ENCODE measurements at places on chromosomes 12 and 14.

- DNase-seq = no peak
These were observed 91.1 kb downstream of the FOXN3 start for GRCh38 chr14:89325959-89326358.

DNA sequence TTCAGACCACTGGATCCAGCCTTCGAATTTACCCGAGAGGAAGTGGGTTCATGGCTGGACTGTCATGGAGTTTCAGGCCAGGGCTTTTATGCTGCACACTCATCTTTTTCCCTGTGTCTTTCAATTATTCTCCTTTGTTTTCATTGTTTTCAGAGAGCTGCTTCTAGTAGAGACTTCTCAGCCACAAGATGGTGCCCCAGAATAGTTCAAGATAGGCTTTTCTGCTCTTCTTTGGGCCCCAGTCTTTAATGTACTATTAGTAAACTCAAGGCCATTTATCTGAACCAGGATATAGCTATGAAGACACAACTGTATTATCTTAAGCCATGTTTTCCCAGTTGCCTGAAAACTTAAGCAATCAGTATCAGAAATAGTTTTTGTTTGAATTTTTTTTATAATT, 30.4 kb upstream of the PSMA6 start:
- DNase-seq = peak; percentile 31

GRCh38 chr14:29705801-29706200, 221.8 kb downstream of the PRKD1 start:
- peak; percentile 42 for DNase-seq

GRCh38 chr12:29072631-29073030, 76.4 kb upstream of the FAR2 start:
- DNase-seq = peak; percentile 28

- no peak for DNase-seq
These were observed 60.4 kb upstream of the SINHCAF start for GRCh38 chr12:31386364-31386777.

DNA sequence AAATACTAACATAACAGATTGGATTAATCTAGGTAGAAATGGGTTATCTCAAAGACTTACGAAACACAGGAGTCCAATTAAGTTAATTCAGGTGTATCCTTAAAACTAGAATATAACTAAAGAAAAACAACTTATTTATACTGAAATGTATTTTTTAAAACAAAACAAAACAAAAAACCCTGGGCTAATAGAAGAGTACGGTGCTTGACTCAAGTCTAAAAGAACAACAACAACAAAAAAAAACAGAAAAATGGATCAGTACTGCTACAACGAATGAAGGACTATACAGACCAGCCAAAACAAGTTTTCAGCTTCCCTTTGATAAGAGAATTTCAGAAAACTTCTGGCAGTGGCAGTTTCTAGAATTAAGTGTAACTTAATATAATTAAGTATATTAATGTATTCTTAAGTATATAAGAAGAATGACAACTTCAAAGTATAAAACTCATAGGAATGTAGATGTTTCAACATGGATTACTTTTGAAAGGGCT, 120.1 kb upstream of the EGLN3 start:
- no peak for DNase-seq

DNA sequence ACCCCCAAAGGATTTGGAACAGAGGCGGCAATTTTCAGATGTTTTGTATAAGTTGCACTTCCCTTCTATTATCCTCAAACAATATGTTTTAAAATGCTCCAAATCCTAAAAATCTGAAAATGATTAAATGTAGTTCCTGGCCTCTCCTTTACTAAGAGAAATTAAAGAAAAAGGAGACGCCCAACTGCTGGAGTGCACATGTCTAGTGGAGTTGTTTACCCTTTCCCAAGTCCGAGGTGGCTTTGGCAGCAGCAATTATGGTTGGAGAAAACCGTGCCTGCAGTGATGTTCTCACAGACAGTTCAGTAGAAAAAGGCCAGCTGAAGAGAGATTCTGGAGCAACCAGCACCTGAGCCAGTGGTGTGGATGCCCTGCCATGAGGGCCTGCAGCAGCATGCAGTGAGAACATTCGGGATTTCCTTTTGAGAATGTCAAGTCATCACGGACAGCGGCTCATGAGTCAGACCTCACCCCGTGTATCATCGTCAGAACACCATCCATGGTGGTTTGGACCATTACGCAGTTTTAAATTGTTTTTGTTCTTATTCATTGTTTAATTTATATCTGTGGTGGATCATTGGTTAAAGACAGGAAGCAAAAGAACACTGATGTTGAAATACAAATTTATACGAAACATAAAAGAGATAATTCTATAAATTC, 179.0 kb upstream of the KRR1 start:
- peak; percentile 100 for DNase-seq

DNA sequence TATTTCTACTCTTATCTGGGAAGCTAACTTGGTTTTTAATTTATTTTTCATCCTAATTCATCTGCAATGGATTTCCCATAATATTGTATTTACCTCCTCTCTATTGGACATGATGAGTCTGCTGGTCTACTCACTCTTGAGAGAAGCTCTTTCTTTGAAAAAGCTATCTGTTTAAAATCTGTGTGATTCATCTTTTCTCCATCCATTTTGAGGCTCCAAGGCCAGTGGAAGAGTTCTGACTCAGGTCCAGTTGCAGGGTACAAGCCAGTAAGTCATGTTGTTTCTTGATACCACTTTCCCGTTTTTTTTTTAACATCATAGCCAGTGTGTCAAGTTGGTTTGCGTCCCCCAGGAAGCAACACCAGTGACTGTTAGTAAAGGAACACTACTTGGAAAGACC, 160.3 kb upstream of the BMP4 start:
- peak; percentile 85 for DNase-seq

DNA sequence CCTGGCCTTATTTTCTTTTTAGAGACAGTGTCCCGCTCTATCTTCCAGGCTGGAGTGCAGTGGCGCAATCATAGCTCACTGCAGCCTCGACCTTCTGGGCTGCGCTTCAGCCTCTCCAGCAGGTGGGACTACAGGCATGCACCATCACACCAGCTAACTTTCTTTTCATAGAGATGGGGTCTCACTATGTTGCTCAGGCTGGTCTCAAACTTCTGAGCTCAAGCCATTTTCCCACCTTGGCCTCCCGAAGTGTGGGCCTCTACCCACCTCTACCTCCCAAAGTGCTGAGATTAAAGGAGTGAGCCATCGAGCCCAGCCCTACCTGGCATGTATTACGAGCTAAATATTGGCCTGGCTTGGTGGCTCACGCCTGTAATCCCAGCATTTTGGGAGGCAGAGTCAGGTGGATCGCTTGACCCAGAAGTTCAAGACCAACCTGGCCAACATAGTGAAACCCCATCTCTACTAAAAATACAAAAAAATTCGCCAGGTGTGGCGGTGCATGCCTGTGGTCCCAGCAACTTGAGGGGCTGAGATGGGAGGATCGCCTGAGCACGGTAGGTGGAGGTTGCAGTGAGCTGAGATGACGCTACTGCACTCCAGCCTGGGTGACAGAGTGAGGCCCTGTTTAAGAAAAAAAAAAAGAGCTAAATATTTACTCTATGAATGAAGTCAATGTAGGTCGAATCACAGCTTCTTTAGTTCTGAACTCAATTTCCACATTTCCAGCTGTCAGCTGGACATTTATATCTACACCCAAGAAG, 7.6 kb upstream of the RILPL1 start:
- DNase-seq = no peak

- no peak for DNase-seq
These were observed 11.1 kb downstream of the AKAP5 start for GRCh38 chr14:64476438-64476837.

- no peak for DNase-seq
These were observed 6.7 kb downstream of the TULP3 start for GRCh38 chr12:2897418-2897817.

GRCh38 chr12:106138633-106139421, at the start of gene NUAK1:
TSS of gene NUAK1 (minus strand) at chr12:106138954. CDS start at chr12:106138653, 301 bp downstream.
- peak; percentile 84 for DNase-seq

GRCh38 chr12:2074792-2075191, 22.0 kb downstream of the CACNA1C start:
- no peak for DNase-seq

DNA sequence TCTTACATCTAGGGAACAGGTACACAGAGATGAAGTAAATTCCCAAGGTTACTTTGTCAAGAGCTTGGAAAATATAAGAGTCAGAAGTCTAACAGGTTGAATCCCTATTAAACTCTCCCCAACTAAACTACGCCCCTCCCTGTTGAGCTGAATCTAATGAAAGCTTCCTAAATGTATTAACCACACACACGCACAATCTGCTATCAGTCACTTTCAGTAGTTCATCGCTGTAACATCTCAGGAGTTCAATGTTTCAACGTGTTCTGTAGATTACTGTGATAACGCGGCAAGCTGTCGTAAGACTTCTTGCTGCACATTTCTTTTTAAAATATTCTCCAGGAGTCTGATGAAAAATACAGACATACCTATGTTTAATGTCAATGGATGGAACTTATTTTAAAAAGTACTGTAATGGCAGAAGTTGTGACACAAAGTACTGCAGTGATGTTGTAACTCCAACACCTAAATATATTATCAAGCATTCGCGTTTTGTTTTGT, 612 bp upstream of the SLC25A3 start:
- DNase-seq = no peak

DNA sequence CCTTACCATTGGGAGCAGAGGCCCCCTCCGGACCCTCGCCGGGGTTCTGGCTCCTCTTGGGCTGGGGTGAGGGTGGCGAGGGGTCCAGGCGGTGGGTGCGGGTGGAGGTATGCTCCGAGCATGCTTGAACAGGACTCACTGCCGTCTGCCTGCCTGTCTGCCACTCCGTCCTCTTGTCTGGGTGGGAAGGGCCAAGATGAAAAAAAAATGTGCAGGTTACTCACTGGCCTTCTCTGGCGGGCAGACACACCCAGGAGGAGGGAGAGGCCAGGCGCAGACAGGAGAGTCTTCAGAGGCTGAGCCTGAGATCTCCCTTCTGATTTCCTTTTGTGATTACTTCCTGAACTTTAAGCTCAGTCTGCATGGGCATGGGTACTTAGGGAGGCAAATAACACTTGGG, 76.1 kb downstream of the STON2 start:
- no peak for DNase-seq

DNA sequence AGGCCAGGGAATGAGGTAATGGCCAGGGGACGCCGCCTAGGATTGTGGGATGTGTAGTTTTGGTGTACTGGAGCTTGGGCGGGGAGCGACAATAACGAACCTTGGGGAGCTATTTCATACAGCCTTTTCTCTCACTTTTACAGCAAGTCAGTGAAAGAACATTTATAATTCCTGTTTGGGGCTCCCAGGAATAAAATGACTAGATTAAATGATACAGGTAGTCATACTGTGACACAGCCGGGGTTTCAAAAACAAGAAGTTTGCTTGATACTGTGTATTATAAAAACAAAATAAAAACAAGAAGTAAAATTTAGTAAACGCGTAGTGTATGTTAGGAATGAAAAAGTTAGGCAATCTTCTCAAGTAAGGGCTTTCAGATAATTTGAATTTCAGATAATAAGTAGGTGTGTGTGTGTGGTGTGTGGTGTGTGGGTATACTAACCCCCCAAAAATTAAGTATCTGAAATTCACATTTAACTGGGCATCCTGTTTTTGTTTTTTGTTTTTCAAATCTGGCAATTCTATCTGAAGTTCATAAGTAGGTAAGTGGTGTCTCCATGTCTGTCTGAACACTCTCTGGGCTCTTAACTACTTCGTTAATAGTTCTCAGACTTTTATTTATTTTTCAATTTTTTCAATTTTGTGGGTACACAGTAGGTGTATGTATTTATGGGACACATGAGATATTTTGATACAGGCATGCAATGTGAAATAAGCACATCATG, 458 bp upstream of the DCTN2 start:
- no peak for DNase-seq

DNA sequence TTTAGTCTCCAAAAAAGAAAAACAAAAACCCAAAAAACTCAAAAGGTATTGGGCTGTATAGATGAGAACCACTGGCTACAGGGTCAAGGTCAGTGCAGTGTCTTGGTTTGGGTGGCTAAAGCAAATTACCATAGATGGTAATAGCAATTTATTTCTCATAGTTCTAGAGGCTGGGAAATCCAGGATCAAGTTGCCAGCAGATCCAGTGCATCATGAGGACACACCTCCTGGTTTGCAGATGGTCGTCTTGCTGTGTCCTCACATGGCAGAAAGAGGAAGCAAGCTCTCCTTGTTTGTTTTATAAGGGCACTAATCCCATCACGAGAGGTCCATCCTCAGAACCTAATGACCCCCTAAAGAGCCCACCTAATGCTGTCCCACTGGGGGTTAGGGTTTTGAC, 11.2 kb downstream of the COX14 start:
- DNase-seq = no peak

- DNase-seq = peak; percentile 94
These were observed 42.2 kb upstream of the MANSC4 start for GRCh38 chr12:27822076-27822712.

DNA sequence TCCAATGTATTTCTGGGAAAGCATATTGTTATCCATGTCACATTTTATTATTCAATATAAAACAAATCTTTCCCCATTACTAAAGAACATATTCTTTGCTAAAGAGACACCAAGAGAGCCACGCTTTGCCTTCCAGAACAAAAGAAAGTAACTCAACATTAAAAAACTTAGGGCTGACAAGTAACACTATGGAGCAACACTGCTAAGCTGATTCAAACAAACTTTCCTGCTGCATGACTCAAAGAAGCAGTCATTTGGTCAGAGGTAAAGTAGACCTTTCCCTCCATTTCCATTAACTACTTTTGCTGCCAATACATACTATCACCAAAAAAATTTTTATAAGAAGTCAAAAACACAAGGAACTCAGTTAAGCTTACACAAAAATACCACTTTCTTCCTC, 83.0 kb downstream of the DENND5B start:
- peak; percentile 67 for DNase-seq

DNA sequence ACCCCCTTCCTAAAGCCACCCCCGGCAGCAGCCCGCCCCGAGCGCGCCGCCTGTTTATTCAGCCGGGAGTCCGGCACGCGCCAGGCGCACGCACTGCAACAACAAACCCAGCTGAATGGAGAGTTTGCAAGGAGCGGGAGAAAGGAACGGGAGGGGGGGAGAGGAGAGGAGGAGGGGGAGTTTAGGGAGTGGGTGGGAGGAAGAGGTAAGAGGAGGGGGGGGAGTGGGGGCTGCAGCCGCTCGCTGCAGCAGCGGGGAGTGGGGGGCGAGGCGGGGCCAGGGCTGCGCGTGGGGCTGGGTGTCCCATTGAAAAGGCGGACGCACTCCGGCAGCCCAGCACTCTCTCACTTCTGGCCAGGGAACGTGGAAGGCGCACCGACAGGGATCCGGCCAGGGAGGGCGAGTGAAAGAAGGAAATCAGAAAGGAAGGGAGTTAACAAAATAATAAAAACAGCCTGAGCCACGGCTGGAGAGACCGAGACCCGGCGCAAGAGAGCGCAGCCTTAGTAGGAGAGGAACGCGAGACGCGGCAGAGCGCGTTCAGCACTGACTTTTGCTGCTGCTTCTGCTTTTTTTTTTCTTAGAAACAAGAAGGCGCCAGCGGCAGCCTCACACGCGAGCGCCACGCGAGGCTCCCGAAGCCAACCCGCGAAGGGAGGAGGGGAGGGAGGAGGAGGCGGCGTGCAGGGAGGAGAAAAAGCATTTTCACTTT, at the start of gene ASCL1:
Gene ASCL1 (plus strand): TSS at position 336 of the 712 bp plus-strand sequence. CDS start 571 bp downstream, outside the sequence.
- peak; percentile 33 for DNase-seq

- no peak for DNase-seq
These were observed 5.0 kb upstream of the CD63 start for GRCh38 chr12:55733858-55734257.

GRCh38 chr14:58701604-58702003, 63.8 kb downstream of the DACT1 start:
- DNase-seq = no peak

GRCh38 chr14:94689985-94690400, 77.8 kb downstream of the SERPINA3 start:
- DNase-seq = no peak
